Sigmoid colon (tissue), 7 donors: ENCODE measurements at places on chromosomes 1 and 21. TPM values are rescaled to one million over a fixed set of nuclear protein-coding genes. Genes with fewer than 3 reads are reported as not detected.

DNA sequence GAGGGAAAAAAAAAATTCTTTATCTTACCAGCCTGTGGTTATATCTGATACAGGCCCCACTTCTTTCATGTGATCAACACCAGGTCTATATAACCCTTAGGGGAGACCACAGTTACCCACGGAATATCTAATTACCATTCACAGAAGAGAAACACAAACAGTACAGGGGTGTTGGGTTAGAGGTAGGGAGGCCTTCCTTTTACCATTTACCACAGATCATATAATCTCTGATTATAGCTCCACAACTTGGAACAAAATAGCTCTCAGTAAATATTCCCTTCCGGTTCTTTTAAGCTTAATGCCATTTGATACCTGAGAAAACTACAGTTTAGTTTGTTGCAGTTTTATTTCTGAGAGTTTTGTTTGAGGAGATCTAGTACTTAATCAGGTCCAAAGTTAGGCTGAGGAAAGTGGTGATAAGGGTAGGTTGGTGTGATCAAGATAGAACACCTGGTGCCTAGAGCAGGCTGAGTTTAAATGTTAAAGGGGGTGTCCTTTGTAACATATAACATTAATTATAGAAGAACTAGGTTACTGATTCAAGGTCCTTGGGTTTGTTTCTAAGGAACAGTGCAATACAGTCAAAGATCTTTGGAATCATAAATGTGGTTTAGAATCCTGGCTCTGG lies 14.1 kb downstream of the EPB41 start:
- DNase-seq: no peak

DNA sequence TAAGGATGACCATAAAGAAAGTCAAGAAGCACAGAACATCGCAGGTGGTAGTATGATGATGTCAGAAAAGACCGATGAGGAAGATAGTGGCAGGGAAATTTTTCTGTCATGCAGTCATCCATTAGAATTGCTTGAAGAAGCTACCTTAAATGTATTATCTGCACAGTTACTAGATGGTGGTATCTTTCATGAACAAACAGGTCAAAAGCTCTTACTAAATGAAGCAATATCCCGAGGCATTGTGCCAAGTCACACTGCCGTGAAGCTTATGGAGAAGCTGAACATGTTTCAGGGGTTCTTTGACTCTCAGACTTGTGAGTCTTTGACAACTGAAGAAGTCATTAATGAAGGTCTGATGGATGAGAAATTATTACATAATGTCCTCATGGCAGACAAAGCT lies 128.8 kb downstream of the MACF1 start:
- peak; percentile 74 for DNase-seq

GRCh38 chr1:61851849-61852669 lies 109.8 kb downstream of the PATJ start:
- no peak for DNase-seq

Gene CHIA
- not detected for total RNA-seq

Gene RAB4A
- total RNA-seq: 41.8 TPM

DNA sequence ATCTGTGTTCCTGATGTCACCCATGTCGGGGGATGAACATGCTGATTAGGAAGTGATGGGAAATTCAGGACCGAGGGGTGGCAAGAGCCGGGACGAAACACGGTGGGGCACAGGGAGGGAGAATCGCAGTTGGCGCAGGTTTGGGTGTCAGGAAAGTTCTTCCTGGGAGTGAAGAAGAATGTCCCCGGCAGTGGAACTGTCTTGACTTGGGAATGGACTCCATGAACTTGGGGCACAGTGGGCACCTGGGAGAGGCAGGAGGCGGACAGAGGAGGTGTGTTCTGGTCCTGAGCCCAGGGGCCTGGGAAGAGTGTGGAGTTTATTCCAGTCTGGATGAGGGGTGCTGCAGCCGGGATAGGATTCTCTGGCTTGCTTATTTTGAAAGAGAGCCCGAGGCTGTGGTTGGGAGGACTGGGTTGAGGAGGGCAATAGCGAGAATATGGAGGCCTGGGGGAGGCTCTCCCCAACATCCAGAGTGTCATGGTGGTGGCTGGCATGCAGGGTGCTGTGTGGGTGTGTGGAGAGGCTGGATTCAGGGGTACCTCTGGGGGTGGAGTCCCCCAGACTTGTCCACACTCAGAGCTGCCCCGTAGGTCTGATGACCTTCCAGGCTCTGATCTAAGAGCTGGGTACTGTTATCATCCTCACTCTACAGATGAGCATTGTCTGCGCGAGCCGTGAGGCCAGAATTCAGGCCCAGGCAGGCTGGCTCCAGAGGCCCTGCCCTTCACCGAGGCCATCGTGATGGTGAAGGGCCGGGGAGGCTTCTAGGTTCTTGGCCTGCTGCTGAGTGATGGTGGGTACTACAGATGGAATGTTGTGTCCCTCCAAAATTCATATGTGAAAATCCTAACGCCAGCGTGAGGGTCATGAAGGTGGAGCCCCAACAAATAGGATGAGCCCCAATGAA lies 274.5 kb upstream of the C1orf174 start:
- DNase-seq: peak; percentile 54

DNA sequence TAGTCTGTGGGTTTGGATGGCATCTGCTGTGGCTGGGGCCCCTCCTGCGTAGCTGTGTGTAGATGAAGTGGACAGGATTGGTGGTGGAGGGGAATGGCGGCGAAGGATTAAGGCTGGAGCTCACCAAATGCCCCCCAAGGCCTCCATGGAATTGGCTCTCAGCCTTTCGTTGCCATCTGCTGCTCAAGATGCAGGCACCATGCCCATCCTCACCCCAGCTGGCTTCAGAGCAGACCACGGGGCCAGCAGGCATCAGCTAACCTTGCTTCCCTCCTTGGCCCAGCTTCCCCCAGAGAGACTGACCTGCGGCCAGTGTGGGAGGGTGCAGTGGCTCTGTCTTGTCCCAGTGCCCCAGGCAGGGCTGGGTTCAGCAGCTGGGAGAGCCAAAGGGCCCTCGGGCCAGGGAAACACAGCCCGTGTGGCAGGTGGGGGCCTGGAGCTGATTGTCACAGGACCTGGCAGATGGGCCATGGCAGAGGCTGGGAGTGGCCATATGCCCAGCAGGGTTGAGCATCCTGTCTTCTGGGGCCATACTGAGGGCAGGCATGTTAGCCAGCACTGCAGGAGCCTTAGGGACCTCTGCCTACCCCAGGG lies 66.8 kb upstream of the ACTL8 start:
- DNase-seq: no peak

DNA sequence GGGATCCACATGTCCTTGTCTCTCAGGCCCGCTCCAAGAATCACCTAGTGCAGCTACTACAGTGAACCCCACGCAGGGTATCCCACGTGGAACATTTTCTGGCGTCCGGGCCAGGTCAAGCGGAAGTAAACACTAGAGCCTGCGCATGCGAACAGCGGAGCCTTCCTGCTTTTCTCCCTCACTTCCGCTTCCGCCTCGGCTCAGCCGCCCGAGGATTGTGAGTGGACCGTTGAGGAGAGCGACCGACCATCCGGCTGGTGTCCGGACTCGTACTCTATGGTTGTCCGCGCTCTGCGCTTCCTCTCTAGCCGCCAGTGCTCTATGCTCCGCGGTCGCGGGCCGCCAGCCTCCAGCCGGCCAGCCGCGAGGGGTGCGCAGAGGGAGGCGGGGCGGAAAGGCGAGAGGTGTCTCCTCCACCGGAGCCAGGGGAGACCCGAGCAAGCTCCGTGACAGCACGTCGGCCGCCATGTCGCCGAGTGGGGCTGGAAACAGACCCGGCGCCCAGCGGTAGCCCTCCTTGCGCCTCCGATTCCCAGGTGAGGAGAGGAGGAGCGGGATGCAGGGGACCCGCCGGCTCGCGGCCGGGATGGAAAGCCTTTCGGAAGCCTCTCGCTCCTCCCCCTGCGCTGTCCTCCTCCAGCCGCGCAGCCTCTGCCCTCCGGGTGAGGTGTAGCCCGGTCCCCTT lies at the start of the genes CNST and TFB2M:
TSS of gene CNST (plus strand) at position 329 of the 685 bp plus-strand sequence. CDS start 25,107 bp downstream, outside the sequence.
TSS of gene TFB2M (minus strand) at position 134 of the 685 bp plus-strand sequence. CDS start at position 11, 123 bp downstream.
- peak; percentile 99 for DNase-seq

DNA sequence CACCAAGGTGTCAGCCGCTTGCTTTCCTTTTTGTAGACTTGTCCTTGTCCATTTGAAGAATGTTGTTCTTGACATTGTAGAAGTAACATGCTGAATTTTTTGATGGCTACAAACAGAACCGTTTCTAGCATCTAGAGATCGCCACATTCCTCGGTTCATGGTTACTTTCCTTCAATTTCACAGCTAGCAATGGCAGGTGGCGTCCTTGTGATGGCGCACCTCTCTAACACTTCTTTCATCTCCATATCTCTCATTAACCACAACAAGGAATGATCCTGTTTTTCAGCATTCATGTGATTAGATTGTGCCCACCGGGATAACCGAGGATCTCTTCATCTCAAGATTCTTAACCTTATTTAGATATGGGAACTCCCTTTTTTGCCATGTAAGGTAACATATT lies 2129.8 kb downstream of the NCAM2 start:
- no peak for DNase-seq

- DNase-seq: no peak
Measured at GRCh38 chr1:29179641-29180184, 2.0 kb downstream of the SRSF4 start.

DNA sequence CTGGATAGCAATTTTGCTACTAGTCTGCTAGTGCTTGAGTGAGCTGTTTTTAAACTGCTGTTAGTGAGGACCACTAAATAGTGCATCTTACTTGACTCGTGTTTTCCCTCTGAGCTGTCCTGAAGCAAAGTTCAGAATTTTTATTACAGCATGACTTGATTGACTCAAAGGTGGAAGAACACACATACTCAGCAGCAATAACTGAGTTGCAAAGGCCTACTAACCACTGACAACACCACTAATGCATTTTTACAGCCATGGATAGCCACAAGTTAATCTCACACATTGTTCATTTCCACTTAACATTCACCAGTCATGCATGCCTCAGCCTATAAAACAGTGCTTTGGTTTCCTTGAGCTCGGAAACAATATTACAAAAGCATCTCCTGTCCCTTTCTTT lies 148.7 kb downstream of the RUNX1 start:
- DNase-seq: no peak

- DNase-seq: no peak
Measured at GRCh38 chr1:41879617-41880016, 39.1 kb downstream of the HIVEP3 start.

Gene PPIAL4G
- 0.28 TPM for total RNA-seq

DNA sequence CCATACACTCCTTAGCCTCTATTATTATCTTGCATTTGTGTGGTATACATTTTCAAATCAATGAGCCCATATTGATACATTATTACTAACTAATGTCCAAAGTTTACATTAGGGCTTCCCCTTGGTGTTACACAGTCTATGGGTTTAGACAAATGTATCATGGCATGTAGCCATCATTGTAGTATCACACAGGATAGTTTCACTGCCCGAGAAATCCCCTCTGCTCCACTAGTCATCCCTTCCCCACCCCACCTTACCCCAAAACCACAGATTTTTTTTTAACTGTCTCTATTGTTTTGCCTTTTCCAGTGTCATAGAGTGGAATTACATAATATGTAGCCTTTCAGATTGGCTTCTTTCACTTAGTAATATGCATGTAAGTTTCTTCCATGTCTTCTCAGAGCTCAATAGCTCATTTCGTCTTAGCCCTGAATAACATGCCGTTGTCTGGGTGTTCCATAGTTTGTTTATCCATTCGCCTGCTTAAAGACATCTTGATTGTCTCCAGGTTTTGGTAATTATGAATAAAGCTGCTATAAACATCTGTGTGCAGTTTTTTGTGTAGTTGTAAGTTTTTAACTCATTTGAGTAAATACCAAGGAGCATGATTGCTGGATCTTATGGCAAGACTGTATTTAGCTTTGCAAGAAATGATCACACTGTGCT lies 86.4 kb upstream of the LYST start:
- DNase-seq: no peak

GRCh38 chr1:184930232-184930631 lies 44.1 kb downstream of the NIBAN1 start:
- no peak for DNase-seq

DNA sequence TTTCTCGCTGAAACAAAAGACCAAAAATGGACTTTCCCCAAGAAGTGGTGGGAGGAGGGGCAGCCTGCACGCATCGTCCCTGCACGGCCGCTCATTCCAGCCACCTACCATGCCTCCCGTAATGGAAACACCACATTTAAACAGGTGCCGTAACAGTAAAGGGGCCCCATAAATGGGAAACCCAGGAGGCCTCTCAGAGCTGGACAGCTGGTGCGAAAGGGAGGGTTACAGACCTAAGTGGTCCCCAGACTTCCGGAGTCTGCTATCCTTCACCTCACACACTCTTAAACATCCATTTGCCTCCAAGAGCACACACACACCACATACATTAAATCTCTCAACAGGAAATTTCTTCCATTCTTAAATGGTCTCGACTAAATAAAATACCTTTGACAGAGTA lies 120.7 kb upstream of the SOD1 start:
- DNase-seq: no peak

- no peak for DNase-seq
Measured at GRCh38 chr1:155124503-155125463, 2.9 kb upstream of the EFNA1 start.

Gene LIN28A
- not detected for total RNA-seq

GRCh38 chr1:233406339-233406960 lies 78.9 kb downstream of the MAP3K21 start:
- DNase-seq: no peak

Gene MAD2L2
- 57.9 TPM for total RNA-seq

Gene F13B
- not detected for total RNA-seq

Gene OR2L13
- not detected for total RNA-seq

Gene OR10Z1
- not detected for total RNA-seq

GRCh38 chr1:1170215-1171091 lies 3.2 kb upstream of the TTLL10 start:
- DNase-seq: no peak

Gene CD1D
- total RNA-seq: 2.1 TPM

Gene ST6GALNAC5
- total RNA-seq: 4.8 TPM

DNA sequence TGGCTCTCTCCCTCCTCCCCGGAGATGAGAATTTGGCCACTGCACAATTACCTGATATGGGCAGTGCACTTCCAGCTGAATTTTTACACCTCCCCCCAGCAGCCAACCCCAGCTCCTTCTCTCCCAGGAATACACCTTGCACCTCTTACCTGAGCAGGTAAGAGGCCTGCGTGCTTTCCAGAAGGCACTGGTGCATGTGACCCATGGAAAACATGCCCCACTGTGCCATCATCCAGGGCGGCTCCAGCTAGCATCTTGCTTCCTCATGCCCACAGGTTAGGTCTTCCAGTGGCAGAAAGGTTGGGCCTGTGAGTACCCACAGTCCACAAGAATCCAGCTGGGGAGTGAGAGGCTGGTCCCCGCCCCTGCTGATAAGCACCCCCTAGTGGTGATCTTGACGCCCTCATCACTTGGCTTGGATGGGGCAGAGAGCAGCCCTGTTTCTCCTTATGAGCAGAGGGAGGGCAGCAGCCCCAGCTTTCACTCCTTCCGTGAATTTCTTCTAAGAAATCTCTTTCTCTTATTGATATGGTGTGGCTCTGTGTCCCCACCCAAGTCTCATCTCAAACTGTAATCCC lies 57.8 kb downstream of the EDARADD start:
- DNase-seq: no peak

Gene C1orf216
- total RNA-seq: 21.6 TPM

Gene DMBX1
- total RNA-seq: not detected

Gene PAFAH2
- 12.2 TPM for total RNA-seq
